ENCODE measurements at places on chromosomes 2 and 18.

DNA sequence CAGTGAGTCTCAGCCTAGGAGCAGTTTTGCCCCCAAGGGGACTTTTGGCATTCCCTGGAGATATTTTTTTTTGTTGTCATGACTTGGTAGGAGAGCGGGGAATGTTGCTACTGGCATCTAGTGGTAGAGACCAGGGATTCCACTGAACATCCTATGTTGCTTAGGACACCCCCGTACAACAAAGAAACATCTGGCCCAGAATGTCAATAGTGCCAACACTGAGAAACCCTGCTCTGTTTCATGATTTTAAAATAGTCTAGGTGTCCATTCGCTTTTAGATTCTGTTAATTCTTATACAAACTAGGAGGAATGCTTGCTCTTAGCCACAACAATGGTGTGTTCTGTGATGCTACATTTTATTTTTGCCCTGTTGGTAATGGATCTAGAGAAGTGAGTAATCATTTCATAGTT, 225.8 kb upstream of the SIX3 start:
- peak; percentile 70 for DNase-seq

DNA sequence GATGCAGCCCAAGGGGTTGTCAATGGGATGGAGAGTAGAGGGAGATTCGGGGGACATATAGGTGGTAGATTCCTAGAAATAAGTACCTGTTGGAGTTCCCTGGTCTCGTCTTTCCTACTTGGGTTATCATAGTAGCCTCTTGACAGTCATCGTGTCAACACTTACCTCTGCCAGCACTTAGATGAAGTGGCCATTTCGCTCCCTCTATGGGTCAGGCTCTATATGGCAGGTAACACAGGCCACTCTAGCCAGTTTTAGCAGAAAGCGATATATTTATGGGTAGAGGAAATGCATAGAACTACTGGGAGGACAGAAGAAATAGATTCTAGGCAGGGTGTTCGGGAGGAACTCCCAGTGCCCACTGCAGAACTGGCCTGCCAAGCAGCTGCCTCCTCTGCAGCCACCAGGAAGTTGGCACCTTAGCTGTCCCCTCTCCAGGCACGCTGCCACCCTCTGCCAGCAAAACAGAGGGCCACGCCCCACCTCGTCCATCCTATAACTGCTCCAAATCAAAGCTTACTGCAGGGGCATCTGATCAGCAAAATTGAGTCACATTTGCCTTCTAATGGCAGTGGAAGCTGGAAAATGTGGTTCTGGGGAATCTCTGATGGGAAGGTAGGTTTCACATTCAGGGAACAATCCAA, 181.3 kb downstream of the INSIG2 start:
- DNase-seq = no peak

GRCh38 chr2:68734688-68735525, at the start of gene ARHGAP25:
Gene ARHGAP25, plus strand, starts transcription at chr2:68734811. Its CDS starts 389 bp downstream, at chr2:68735200.
- no peak for DNase-seq

- DNase-seq = no peak
Measured at GRCh38 chr2:228841877-228842276, 429.2 kb downstream of the PID1 start.

DNA sequence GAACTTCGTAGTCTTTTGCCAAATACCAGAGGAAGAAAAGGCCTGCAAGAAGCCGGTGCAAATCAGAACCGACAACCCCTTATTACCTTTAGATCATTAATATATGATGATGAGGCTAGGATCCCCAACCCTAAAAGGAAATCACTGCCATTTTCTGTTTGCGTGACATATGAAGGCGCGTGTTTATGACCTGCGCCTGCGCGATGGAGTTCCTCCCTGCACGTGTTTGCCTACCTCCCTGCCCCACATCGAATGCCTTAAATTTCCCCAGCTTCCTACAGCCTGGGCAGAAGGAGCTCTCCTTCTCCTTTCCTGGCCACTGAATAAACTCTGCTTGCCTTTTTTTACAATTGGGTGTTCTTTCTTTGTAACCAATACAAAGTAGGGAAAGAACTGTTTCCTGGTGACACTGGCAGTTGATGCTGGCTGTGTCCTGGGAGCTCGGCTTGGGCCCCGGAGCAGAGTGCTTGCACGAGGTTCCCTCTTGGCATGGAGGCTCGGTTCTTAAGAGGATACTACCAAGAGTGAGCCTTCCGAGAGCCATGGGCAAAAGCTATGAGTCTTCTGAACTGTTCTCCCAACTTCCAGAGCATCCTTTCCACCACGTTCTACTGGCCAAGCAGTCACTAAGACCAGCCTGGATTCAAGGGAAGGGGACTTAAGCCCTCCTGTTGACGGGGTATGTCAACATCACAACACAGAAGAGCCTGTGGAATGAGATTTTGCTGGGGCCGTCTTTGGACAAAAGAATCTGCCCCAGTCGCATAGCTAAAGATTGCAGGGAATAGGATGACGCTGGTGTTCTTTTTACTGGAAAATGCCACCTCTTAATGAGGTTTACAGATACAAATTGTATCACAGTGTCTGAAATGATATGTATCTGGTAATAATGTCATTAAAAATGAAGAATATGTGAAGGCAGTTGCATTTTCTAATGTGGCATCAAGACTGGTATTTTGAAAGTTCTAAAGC, 179.8 kb downstream of the SH3BP4 start:
- no peak for DNase-seq

DNA sequence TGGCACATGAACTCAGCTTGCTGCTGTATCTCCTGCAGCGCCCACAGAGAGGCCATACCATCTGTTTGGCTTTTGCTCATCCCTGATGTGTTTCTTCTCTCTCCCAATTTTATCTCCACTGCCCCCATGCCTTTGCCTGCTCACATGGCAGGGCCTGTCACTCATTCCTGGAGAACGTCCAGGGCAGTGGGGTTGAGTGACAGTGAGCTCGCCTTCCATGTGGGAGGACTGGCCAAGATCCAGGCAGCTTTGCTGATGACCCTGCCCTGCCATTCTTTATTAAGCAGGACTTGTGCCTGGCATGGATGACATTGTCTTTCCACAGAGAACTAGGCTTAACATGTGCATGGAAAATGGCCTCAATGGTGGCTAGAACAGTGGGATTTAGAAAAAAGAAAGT, 230.5 kb upstream of the THSD7B start:
- no peak for DNase-seq

GRCh38 chr2:18651842-18652774, 62.7 kb upstream of the NT5C1B start:
- DNase-seq = no peak

GRCh38 chr2:134314681-134315368, 61.0 kb downstream of the MGAT5 start:
- DNase-seq = no peak

DNA sequence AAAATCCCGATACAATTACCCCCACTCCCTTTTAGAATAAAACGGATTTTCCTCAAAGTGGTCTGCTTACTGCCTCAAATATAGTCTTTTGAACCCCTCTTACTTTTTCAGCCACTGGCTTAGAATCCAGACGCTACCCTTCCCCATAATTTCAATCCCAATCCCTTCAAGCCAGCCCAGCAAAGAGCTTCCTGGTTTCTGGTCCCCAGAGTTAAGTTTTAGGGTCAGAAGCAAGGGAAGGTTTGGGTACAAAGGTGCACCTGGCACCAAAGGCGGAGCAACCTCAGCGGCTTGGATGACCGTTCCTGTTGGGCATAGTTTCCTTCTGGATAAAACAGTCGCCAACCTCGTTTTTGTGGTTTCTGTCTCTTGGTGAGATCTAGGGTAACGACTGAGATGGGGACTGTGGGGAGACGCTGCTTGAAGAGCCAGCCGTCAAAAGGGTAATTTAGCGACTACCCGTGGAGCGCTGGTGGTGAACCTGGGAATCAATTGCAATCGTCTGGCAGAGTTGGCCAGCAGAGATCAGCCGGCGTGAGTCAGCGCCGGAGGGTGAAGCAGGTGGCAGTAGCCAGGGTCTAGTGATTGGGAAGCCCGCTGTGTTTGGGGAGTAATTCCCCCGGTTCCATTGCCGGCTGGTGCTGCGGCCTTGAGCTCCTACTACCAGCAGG, 1.6 kb downstream of the FEV start:
- no peak for DNase-seq

GRCh38 chr2:219997341-219997851, 370.0 kb downstream of the SLC4A3 start:
- DNase-seq = peak; percentile 89

GRCh38 chr2:239152916-239153305, 247.9 kb downstream of the HDAC4 start:
- DNase-seq = no peak

DNA sequence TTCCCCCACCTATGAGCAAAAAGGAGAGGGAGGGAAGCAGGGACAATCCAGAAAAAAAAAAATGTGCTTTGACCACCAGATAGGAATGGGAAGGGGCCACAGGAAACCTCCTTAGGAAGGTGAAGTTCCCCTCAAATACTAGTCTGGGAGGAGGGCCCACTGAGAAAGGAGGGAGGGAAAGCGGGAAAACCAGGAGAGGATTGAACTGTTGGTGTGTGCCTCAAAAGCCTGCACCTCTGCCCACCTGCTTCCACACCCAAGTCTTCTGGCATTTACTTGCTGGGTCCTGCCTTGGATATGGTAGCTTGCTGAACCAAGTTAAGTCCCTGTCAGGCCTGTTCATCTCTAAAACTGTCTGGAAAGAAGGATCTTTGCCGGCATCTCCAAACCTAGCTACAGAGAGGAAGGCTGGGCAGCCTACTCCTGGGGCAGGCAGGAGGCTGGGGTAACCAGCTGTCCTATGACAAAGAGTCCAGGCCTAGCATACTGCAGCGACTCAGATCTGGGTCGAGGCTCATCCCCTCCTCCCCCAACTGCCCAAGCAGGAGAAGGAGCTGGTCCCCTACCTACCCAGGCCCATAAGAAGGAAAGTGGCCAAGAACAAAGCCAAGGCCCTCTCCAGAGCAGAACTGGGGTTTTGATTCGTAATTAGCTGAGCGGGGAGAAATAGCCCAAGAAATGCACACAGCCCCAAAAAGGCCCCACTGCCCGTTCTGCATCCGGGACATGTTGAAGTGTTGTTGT, 3.0 kb downstream of the EN1 start:
- DNase-seq = no peak

DNA sequence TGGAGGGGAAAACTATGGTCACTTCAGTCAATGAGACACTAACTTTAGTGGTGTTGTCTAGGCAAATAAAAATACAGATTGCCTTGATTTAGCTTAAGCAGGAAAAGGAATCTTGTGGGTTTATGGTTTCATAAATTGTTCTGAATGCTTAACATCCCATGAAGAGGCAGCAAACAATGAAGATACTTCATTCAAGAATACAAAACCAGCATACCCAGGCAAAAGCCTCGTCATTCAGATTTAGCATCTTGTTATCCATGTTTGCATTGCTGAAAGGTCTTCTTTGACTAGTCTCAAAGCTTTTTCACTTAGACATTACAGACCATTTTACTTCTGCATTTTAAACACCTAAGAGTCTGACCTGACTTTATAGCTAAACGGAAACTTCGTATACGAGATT, 272.7 kb upstream of the FSHR start:
- no peak for DNase-seq

DNA sequence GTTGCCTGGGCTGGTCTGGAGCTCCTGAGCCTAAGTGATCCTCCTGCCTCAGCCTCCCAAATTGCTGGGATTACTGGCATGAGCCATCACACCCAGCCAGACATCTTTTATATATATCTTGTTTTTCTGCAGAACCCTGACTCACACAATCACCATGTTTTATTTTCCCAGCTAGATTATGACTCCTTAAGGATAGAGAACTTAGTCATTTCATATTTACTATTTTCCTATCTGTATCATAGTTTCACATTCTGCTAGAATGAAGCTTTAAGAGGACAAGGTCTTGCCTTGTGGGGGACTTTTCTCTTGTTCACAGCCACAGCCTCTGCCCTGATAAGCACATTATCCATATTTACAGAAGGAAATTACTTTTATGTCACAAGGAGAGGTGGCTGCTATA, 73.9 kb downstream of the LBH start:
- DNase-seq = no peak

DNA sequence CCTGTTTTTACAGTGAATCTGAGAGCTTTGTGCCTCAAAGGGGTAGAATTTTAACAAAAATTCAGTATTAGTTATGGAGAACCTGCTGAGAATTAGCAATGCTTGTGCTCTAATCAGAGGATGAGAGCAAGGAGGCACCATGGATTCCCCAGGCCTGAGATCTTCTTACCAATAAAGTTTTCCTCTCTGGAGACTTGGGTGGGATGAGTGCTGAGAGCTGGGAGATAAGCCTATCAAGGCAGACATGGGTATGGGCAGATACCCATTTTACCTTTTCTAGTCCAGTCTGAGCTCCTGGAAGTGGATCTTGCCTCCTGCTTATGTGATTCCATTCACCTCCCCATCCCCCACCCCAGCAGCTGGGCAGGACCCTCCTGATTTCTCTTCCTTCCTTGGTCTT, 53.9 kb downstream of the BMP10 start:
- no peak for DNase-seq

GRCh38 chr18:22604986-22605421, 187.3 kb upstream of the CTAGE1 start:
- no peak for DNase-seq

GRCh38 chr18:46163941-46164499, 59.8 kb downstream of the HAUS1 start:
- no peak for DNase-seq

DNA sequence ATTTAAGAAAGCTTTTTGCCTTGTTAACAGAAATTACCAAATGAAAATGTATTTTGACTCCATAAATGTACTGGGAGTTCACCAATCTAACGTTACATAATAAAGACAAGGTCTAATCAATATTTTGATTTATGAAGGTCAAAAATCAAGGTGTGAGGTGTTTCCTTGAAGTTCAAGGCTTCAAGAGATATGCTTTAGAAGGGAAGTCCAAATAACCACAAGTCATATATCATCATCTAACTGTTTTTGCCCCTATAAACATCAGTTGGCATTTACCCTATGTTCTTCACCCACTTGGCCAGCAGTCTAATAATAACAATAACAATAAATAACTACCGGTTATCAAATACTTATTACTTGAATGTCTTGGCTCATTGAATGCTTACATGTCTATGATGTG, 196.1 kb upstream of the ID2 start:
- no peak for DNase-seq

- DNase-seq = no peak
Measured at GRCh38 chr18:2171840-2172625, 399.3 kb downstream of the METTL4 start.

- no peak for DNase-seq
Measured at GRCh38 chr18:78681396-78681795, 298.2 kb upstream of the SALL3 start.

DNA sequence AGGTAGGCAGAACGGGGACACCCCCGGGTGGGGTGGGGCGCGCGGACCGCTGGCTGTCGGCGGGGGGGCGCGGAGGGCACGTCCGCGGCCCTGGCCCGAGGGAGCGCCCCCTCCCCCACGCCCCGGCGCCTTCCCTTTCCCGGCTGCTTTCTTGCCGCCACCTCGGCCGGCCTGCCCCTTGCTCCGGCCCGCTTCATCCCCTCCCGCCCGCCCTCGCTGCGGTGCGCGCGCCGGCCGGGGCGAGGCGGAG, 443 bp downstream of the VAPA start:
- DNase-seq = no peak

GRCh38 chr2:162072181-162072702, 1.8 kb downstream of the DPP4 start:
- DNase-seq = no peak

GRCh38 chr2:120177001-120177621, 46.1 kb downstream of the TMEM185B start:
- no peak for DNase-seq
